Stimulated activated CD4-positive, alpha-beta T cell treated with anti-CD3 and anti-CD28 coated beads, Interleukin-1b, Interleukin-23, amount 100 ng/mL, for 1 hour (primary cell): ENCODE measurements at places on chromosomes 5 and 9.

GRCh38 chr5:95280401-95281095 is 4.3 kb downstream of the MCTP1 start:
- DNase-seq, result no peak

DNA sequence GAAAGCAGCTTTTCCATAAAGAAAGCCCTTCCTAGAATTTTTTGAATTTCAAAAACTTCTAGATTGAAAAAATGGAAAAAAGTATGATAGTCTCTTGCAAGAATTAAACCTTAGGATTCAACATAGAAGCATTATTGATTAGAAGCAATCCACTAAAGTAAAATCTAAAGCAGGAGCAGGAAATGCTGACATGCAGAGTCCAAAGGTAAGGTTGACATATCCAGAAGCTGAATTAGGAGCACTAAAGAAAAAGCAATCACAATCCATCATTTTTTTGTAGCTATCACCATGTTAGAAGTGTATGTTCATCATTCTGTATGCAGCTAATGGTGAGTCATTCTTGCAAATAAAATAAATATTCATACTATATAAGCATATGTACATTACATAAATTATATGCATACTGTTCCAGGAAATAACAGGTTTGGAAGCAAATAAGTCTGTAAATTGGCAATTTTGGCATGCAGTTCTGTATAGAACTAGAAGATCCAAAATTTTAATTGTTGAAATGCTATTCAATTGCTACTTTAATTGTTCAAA is 39.4 kb upstream of the RNF180 start:
- no peak for DNase-seq

GRCh38 chr9:72322678-72323077 is 42.3 kb downstream of the ZFAND5 start:
- no peak for DNase-seq

GRCh38 chr5:154575546-154576428 is 97.8 kb upstream of the HAND1 start:
- no peak for DNase-seq

DNA sequence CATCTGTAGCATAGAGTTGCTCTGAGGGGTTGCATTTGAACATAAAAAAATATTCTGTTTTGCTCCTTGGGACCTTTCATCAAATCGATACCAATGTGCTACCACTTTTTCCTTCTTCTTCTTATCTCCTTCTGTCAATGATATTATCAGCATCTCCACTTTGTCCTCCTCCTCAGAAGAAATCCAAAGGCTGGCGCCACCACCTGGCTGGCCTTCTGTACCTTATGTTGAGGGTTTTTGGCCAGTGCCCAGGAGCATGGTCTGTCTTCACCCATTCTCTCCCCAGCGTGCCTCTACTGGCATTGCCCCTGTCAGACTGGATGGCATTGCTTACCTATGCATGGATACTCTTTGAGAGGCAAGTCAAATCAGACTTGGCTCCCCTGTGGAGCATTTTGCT is 167.2 kb downstream of the CFAP90 start:
- no peak for DNase-seq

- DNase-seq, result no peak
Observed at GRCh38 chr5:1509346-1510085, 14.2 kb downstream of the LPCAT1 start.
